ENCODE measurements at places on chromosomes 16 and 17.

GRCh38 chr16:2942045-2942444 is 22.0 kb upstream of the KREMEN2 start:
- DNase-seq, result no peak

- no peak for DNase-seq
Measured at GRCh38 chr17:57261084-57261461, 4.8 kb downstream of the MSI2 start.

- DNase-seq, result no peak
Measured at GRCh38 chr17:50638606-50638965, 3.9 kb downstream of the ABCC3 start.

DNA sequence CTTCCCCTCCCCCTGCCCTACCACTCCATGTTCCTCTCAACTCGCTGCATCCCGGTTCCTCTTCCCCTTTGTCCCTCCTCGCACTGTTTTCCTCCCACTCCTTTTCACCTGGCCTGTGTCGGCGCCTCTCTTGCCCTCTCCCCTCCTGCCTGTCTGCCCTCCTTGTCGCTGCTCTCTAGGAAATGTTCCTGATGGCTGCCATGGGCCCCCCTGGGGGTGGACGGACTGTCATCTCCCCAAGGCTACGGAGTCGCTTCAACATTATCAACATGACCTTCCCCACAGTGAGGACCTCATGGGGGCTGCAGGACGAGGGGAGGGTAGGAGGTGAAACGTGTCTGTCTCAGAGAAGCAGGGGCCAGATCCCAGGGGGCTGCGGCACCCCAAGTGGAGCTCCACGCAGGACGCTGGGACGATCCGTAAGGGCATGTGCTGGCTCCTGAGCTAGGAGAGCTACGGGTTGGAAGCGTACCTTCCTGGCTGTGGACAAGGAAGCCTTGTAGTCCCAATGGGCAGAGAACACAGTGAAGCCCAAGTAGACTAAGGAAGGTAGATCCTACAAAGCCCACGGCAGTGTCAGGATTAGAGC is 39.8 kb upstream of the KDM6B start:
- DNase-seq, result no peak

GRCh38 chr17:549177-550040 is 165.2 kb downstream of the VPS53 start:
- DNase-seq, result no peak

DNA sequence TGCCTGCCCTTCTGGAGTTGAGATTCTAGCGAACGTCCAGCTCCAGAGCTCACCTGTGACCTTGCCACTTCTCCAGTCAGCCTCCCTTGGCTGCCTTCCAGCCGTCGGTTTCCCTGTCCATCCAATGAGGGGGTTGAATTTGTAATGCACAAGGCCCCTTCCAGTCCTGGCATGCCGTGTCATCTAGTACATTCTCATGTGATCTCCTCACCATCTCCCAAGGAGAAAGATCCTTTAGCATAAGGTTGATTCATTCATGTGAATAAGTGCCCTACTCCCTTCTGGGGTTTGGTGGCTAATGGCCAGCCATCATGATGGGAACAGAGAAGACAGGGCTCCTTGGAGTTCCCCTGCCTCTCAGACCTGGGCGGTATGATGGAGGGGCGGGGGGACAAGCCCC is 18.9 kb upstream of the ABCC3 start:
- DNase-seq, result no peak

DNA sequence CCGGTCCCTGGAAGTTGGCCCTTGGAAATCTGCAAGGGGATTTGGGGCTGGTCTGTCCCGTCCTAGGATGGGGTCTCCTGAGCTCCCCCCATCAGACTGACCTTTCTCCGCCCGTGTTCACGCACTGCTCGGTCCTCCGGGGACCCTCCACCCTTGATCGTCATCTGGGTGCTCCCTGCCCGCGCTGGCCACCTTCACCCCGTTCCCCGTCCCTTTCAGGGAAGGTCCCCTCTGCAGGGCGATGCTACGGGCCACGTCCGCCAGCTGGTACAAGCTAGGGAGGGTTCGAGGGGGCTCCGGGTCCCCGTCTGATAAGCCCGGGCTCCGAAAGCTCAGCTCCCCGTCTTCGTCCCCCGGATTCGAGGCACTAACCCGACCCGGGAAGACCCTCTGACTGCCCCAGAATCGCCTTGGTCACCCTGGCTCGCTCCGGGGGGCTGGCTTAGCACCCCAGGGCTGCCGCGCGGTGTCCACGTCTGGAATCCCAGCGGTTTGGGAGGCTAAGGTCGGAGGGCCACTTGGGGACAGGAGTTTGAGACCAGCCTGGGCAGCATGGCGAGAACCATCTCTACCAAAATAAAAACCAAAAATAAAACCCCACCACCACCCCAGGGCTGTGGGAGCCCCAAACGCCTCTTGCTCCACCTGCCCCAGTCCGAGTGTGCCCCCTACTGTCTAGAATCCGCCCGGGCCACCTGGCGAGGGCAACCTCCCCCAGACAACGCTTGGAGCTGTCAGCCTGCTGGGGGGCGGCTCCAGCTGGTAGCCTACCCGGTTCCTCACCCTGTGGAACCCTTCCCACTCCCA is 1.1 kb upstream of the SLC43A2 start:
- DNase-seq, result no peak

- DNase-seq, result no peak
Measured at GRCh38 chr16:89144681-89145080, 26.9 kb upstream of the CDH15 start.

- DNase-seq, result no peak
Measured at GRCh38 chr16:66515596-66516508, 34.1 kb downstream of the TK2 start.

GRCh38 chr16:31472709-31473203 is 804 bp downstream of the TGFB1I1 start:
- DNase-seq, result no peak

DNA sequence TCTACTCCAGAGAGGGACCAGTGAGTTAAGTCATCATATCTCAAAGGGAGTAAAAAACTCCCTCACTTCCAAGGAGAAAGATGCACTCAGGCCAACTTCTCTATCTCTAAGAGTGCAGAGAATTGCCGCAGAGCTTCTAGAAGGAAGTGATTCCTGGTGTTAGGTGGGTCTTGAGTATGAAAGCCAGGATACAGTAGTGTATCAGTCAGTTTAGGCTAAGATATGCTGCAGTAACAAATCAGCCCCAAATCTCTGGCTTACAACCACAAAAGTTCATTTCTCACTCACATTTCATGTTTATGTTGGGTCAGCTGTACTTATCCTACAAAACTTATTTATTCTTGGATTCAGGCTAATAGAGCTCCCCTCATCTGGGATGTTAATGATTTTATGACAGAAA is 106.3 kb downstream of the HS3ST4 start:
- no peak for DNase-seq

DNA sequence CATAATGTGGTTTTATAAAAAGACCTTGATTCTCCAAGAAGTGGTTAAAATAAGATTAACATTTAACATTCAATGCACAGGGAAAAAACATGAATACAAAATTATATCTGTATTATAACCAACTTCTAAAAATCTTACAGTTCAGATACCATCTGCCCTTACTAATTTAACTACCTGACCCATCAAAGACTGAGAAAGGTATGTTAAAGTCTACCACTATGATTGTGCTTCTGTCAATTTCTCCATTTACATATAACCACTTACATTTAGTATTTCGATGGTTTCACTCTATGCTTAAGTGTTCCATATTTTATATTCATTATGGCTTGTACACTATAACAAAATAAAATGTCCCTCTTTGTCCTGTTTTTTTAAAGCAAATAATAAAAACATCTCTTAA is 14.6 kb downstream of the AP1G1 start:
- no peak for DNase-seq

GRCh38 chr17:17556671-17557070 is 34.8 kb downstream of the PEMT start:
- DNase-seq, result no peak

DNA sequence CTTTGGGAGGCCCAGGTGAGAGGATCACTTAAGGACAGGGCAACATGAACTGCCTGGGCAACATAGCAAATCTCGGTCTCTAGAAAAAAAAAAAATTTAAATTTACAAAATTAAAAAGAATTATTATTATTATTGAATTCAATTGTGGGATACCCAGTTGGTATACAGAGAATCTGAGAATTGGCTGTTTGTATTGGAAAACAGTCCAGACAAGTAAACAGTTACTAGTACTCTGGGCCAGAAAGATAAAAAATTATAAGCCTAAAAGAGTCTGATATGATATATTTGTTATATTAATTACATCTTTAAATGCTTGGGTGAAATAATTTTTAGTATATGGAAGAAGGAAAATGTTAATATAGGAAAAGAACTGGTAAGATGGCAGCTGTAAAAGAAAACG is 15.0 kb downstream of the CCDC47 start:
- DNase-seq, result no peak

- DNase-seq, result no peak
Measured at GRCh38 chr16:69123910-69124309, 8.5 kb downstream of the CHTF8 start.

DNA sequence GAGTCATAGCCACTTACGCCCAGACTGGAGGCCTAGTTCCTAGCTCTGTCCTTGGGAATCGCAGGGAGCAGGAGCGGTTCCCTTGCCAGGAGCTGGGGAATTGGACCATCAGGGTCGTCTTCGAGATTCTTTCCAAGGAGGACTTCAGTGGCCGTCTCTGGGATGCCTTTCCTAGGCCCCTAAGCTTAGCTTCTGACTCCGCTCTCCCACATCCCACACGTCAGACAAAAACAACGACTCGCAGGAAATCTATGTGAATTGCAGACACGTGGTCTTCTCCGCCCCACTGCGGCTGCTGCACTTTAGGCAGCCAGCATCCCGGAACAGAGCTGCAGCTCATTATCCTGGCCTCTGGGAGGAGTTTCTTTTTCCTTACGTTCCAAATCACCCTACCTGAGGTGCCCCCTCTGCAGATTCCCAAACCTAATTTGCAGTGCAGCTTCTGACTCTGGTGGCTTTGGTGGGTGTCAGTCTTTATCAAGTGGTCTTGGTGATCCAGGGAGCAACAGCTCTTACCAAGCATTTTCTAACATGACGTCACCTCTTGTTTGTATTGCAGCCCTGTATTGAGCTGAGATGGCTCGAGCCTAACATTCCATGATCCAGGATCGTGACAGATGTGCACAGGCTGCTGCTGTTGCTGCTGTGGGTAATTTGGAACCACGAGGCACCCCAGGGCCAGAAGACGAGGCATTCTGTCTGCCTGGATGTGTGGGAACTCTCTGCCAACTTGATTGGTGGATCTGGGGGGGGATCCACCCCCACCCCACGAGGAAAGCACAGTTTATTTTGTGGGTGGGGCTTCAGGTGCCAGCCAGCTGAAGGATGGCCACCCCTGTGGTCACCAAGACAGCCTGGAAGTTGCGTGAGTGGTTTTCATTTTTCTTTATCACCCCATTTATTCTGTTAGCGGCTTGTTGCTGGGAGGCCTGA is 1.1 kb downstream of the KATNB1 start:
- DNase-seq, result no peak

- no peak for DNase-seq
Measured at GRCh38 chr16:80989801-80990200, 16.9 kb downstream of the CMC2 start.

GRCh38 chr17:40373999-40374398 is 9.5 kb upstream of the GJD3 start:
- no peak for DNase-seq

Measured in cortex of kidney (tissue), 1 donor.